Germinal center (tissue), 1 donor: ENCODE measurements at places on chromosomes 16 and 17.

- no peak for DNase-seq
Observed at GRCh38 chr17:19720210-19720475, 3.8 kb upstream of the SLC47A2 start.

- DNase-seq: peak; percentile 91
Observed at GRCh38 chr17:82551779-82552457, 32.4 kb downstream of the FOXK2 start.

- peak; percentile 44 for DNase-seq
Observed at GRCh38 chr17:61837175-61838051, 25.9 kb downstream of the BRIP1 start.

GRCh38 chr16:21727344-21727743, 63.6 kb downstream of the OTOA start:
- no peak for DNase-seq

- DNase-seq: no peak
Observed at GRCh38 chr16:68134644-68135043, 49.5 kb downstream of the NFATC3 start.

DNA sequence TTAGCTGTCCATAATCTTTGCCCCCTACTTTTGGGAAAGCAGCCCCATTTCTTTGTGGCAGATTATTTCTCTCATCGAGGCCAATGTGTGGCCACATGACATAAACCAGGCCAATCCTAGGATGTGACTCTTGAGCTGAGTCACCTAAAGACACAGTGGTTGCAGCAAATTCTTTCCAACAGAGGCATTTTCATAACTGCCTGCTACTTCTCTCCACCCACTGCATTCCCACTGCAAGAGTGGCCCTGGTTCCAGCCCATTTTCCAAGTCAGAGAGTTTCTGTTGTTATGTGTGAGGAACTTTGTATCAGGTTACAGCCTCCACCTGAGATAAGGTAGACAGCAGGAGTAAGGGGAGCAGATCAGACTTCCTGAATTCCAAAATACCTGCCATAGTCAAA, 195.2 kb downstream of the RGS9 start:
- no peak for DNase-seq

- DNase-seq: no peak
Observed at GRCh38 chr17:7352910-7353635, 1.1 kb downstream of the KCTD11 start.

DNA sequence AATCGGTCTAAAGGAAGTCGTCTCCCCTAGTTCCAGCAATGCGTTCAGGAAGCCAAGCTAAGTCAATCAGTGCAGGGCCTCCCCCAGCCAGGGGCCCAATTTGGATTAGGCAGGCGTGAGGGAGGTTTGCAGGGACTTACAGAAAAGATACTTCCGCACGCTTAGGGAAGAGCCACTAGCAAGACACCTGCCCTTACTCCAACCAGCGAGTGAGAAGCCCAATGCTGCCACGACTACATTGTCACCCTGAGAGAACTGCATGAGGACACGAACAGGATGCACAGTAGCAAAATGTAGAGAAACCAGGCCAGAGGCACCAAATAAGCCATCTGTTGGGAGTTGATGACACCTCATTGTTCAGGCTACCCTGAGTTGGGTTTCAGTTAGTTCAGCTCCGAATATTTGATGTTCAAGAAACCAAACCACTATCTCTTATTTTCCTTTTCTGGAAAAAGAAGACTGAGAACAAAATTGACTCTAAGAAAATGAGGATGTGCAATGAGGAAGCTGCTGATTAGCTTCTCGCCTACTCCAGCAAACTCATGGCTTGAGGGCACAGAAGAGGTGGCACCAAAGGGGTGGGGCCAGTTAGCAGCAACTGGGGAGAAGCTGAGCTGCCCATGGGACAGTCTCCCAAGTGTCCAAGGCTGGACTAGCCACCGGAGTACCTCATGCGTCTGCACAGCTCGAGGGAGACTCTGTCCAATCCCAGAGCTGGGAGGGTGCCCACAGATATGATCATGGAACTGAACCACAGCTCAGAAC, 29.3 kb downstream of the TK2 start:
- peak; percentile 42 for DNase-seq

- no peak for DNase-seq
Observed at GRCh38 chr16:1022466-1022865, 40.9 kb downstream of the SOX8 start.

- no peak for DNase-seq
Observed at GRCh38 chr17:49130891-49131290, 1.7 kb upstream of the B4GALNT2 start.

DNA sequence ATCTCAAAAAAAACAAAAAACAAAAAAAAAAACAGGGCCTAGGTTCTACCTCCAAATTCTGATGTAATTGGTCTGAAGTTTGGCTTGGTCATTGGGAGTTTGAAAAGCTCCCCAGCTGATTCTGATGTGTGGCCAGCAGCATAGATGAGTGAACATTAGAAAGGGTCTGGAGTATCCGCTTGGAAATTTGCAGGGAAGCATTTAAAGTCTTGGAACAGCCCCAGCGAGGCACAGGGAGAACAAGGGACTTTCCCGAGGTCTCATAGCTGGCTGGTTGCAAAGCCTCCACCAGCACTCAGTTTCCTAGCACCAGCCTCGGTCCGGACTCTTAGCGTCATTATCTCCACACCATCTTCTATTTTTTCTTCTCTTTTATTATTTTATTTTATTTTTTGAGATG, 70.8 kb downstream of the RAB11FIP4 start:
- DNase-seq: no peak

DNA sequence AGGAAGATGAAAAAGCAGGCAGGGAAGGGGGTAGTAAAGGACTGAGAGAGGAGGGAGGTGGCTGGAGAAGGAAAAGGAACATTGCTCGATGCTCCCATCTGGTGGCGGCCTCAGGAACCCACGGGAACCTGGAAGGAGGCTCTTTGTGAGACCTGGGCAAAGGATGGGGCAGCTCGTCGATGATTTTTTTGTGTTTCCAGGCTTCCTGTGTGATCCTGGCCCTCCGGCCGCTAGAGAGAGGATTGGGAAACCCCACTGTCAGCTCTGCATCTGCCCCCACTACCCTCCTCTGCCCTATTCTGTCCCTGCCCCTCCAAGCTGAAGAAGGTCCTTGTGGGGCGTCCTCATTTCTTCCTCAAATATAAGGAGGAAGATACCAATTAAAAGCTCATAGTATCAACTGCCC, 6.6 kb downstream of the WFIKKN2 start:
- peak; percentile 64 for DNase-seq

DNA sequence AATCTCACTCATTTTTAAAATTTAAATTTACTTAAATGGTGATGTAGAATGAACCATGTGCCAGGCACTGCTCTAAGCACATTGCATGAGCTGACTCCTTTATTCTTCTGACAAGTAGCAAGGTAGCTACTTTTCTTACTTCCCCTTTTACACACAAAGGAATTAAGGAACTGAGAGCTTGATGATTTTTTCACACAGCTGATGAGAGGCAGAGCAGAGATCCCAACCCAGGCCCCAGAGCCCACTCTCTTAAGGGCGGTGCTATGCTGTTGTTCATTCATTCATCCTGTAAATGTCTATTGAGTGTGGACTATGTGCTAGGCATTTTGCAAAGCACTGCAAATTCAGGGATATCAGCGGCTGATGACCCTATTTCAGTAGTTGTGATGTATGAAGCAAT, 17.9 kb downstream of the SEC14L5 start:
- DNase-seq: peak; percentile 80

- no peak for DNase-seq
Observed at GRCh38 chr17:49508061-49508865, 13.2 kb downstream of the NGFR start.

- no peak for DNase-seq
Observed at GRCh38 chr16:67248073-67248400, 742 bp upstream of the SLC9A5 start.

DNA sequence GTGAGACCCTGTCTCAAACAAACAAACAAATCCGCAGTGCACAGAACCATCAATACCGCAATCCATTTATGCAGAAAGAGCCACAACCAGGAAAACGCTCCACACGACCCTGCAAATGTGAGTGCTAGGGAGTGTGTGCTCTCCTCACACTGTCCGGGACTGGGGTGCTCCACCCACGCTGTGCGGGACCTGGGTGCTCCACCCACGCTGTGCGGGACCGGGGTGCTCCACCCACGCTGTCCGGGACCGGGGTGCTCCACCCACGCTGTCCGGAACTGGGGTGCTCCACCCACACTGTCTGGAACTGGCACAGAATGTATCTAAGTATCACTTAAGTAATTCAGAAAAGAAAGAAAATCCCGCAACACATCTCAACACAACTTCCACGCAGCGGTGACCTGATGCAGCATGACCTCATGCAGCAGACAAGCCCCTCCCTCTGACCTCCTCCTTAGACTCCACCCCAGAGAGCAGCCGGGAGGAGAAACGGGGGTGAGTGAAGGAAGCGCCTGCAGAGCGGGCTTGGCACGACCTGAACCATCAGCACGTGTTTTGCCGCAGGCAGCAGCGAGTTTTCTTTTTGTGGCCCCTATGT, 38.5 kb downstream of the ZNF276 start:
- no peak for DNase-seq

DNA sequence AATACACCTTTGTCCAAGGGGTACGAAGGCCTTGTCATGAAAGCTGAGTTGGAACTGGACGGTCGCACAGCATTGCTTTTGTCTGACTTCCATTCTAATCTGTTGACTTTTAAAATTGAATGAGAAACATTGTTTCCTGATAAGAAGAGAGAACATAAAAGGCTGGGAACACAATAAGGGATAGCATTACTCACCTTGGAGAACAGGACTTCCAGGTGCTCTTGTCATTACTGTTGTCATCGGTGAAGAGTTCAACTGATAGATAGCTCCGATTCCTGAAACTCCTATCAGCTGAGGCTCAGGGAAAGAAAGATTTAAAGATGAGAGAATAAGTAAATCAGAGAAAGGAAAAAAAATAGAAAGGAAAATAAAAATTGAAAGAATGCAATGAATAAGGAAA, 351.1 kb downstream of the KCNJ2 start:
- DNase-seq: no peak

DNA sequence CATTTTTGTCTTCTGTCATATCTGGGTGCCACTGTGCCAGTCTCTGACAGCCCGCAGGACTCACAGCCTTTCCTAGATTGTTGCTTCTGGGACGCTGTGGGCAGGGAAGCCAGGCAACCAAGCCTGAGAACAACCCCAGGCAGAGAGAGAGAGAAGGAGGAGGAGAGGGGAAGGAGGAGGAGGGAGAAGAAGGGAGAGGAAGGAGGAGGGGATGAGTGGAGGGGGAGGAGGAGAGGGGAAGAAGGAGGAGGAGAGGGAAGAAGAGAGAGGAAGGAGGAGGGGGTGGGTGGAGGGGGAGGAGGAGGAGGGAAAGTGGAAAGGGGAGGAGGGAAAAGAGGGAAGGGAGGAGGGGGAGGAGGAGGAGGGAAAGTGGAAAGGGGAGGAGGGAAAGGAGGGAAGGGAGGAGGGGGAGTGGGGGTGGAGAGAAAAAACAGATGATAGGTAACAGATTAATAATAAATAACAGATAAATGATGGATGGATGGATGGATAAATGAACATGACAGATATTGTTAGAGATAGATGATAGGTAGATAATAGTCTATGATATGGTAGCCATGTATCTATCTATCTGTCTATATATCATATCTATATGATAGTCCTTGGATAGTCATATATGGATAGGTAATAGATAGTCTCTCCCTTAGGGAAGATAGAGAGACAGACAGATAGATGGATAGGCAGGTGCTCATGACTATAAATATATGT, 29.3 kb downstream of the CLEC19A start:
- no peak for DNase-seq

DNA sequence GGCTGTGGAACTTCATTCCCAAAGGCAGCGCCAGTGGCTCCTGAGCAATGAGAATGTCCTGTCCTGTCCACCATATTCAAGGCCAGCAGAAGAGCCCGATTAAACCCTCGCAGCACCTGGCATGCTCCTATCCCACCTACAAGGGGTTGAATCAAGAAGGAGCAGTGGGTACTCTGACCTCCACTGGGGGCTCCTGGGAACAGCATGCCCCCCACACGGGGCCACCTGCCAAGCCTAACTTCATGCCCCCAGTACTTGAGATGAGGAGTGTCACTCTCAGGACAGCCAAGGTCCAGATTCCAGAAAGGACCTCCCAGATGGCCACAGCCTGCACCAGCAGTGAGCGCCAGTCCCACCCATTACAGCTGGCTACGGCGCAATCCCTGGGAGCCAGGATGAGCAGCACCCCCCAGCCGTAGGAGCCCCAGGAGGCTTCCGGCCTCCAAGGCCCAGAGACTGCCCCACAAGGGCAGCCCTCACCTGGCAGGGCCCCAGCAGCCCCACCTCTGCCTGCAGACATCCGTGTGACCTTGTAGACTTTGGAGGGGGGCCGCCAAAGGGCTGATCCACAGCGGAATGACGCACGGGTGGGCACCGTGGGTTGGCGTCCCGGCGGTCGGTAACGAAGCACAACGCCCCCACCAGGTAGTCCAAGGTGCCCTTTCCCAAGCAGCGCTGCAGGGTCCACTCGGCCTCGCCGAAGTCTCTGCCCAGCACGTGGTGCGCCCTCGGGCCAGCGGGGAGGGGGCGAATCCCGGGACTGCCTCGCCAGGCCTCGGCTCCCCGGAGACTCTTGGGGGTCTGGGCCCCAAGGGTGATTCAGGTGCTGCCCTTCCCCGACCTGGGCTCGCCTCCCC, 1.0 kb upstream of the MPDU1 start:
- no peak for DNase-seq

- DNase-seq: no peak
Observed at GRCh38 chr16:15509051-15509592, 74.7 kb downstream of the BMERB1 start.
